ENCODE measurements at places on chromosomes 6 and 20.

DNA sequence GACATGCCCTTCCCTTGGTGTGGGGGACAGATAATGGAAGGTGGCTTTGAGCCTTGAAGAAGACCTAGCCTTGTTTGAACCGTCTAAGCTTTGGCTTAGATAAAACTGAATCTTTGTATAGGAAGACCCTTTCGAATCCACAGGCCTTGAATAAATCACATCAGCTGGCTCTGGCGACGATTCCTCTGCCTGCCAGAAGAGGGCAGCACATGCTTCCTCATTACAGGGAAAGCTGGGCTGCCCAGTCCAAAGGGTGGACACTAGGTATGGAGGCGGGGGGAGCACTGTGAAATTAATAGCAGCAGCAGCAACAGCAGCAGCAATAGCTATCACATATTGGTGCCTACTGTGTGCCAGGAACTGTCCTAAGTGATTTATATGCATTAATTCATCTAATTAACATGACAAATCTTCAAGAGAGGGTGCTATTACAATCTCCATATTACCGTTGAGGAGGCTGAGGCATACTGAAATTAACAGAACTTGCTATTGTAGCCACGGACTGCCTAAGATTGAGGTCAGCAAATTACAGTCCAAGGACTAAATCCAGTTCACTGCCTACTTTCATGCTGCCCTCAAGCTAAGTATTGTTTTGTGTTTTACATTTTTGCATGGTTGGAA lies 85.1 kb downstream of the CLIC5 start:
- peak; percentile 80 for DNase-seq

DNA sequence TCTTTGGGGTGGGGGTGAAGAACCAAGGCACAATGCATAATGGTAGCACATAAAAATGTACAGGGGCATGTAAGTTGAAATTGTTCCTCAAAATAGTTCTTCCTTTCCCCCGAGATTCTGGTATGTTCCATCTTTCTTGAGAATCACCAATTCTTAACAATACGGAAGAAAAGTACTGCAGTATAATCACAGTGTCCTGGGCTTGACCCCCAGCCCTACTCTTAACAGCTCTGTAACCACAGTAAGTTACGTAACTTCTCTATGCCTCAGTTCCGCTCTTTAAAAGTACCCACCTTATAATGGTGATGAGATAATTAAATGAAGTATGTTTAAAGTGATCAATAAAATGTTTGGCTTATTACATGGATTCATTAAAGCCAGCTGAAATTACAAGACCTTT lies 104.5 kb downstream of the SMLR1 start:
- DNase-seq: no peak

GRCh38 chr6:105346052-105346451 lies 56.8 kb downstream of the PREP start:
- no peak for DNase-seq

DNA sequence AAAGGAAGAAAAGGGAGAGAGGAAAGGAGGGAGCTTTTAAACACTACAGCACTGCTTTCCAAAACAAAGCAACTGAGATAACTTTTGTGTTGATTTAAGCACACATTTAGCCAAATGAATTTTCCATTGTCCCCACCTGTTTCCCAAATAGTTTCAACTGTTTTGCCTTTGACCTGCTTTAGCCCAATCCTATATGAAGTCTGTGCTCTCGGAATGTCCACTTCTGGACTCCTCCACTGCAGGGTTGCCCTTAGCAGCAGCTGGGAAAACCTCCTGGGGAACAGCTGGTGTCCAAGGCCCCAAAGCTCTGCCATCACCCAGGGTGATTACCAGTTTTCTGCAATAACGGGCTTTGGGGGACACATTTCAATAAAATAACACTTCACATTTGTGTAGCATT lies 44.9 kb upstream of the PKHD1 start:
- no peak for DNase-seq
